ENCODE measurements at places on chromosomes 3 and 15.

GRCh38 chr3:44905446-44906157 lies 31.2 kb downstream of the TGM4 start:
- DNase-seq, result no peak

GRCh38 chr3:126124896-126125295 lies 41.0 kb upstream of the SLC41A3 start:
- DNase-seq, result no peak

GRCh38 chr15:51924156-51925068 lies 47.2 kb downstream of the LEO1 start:
- DNase-seq, result no peak

DNA sequence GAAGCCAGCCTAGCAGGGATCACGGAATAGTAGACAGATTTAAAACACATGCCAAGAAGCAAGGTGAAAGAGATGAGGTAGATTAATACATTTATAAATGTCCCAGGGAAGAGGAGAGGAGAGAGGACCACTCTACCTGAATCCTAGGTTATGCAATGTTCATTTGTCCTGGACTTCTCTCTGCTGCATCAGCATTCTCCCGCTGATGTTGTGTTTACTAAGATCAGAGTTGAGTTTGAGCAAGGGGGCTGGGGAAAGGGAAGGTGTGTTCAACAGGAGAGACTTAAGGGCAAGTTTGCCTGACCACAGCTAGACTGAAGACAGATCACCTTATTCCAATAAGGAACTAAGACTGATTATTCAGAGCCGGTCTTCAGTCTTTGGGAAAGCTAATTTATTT lies 1.1 kb upstream of the KPNA1 start:
- DNase-seq, result no peak

- DNase-seq, result no peak
Measured at GRCh38 chr3:47117807-47118364, 46.0 kb downstream of the SETD2 start.

DNA sequence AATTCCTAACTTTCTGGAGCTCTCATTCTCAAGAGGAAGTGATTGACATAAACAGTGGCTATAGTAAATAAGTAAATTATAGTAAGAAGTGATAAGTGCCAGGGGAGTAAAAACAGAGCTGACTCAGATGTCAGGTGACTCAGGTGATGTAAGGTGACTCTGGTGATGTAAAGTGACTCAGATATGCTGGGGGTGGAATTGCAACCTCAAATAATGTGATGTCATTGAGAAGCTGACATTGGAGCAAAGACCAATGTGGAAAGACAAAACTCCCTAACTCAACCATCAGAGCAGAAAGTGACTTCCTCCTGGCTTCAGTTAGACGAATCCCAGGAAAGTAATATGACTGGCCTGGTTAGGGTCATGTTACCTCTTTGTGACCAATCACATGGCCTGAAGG lies 144.2 kb upstream of the SNTN start:
- DNase-seq, result no peak

DNA sequence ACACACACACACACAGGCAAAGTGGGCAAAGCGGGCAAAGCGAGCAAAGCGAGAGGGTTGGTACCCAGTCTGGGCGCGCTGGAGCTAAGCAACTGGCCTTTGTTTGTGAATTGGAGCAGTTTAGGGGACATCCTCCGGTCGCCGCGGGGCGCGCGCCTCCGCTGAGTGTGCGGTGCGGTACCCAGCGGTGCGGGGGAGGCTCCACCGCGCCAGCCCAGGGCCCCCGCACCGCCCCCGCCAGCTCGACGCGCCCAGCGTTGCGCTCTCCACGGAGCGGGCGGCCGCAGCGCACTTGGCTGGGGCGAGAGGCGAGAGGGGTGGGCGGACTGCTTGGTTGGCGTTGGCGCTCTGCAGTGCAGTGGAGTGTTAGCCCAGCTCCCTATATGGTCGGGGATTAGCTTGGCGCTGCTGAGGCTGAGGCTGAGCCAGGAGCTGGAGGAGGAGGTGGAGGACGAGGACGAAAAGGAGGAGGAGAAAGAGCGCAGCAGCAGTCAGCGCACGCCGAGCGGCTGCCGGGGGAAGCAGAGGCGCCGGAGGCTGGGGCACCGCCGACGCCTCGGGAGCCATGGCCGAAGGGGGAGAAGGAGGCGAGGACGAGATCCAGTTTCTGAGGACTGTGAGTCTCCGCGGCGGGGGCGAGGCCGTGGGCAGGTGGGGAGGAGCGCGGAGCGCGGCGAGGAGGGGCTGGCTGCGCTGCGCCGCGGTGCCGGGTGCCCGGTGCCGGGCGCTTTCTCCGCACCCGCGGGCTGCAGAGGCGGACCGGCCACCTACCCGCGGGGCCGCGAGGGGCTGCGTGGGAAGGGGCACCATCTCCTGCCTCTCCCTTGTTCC lies at the start of gene RYR3:
RYR3 (plus strand) TSS at position 487 of the 831 bp plus-strand sequence; CDS start at position 566, 79 bp downstream.
- DNase-seq, result no peak

DNA sequence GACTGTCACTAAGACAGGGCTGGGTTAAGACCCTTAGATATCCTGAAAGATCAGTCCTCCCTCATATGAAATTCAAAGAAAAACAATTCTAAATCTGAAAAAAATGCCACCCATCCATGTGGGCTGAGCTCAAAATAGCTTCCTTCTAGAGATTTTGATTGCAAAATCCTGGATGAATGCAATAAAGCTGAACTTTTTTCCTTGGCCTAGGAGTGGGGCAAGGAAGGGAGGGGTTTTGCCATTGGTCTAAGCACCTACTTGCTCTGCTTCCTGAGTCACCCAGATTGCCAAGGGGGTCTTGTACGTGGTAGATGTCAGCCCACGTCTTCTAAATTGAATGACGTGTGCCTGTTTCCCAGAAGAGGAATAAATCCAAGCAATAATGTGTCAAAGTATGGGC lies 15.3 kb upstream of the SMAD3 start:
- DNase-seq, result no peak

GRCh38 chr3:25471081-25471768 lies 43.2 kb downstream of the RARB start:
- no peak for DNase-seq

- no peak for DNase-seq
Measured at GRCh38 chr3:154223519-154223918, 100.8 kb downstream of the DHX36 start.

GRCh38 chr3:4633078-4634004 lies 140.2 kb downstream of the ITPR1 start:
- DNase-seq, result no peak

DNA sequence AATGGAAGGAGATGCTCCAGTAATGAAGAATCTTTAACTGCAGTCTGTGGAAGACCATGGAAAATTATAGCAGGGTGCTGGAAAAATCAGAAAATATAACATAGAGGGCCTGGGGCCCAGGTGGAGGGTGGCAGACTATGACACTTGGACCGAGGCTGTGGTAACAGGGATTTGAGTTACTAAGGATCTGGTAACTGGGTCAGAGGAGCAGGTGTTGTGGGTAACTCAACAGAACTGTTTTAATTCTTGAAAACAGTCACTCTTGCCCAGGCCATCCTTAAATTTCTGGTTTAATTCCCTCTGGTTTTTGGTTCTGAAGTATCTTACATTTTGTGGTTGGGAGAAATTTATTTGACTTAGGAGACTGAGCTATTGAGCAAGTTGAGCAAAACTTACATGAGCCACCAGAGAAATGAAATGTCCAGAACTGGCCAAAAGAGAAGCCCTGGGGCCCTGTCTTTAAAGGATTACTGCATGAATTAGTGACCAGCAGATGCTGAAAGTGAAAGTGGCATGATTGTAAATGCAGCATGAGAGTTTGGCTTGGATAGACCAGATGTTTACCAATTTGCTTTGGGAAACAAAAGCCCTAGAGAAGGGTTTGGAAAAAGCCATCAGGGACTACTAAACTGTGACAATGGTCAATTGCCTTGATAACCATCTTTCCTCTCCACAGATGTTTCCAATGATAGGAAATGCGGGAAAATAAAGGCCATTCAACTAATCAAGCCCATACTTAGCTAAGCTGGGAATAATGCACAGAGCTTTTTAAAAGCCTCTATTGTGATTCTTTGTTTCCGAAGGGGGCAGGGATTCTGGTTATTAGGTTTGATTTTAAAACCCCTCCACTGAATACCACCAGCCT lies 374.9 kb upstream of the TGFBR2 start:
- no peak for DNase-seq

GRCh38 chr3:171255236-171255806 lies 204.9 kb downstream of the TNIK start:
- DNase-seq, result no peak

GRCh38 chr3:62109534-62109933 lies 263.8 kb downstream of the FEZF2 start:
- DNase-seq, result no peak

DNA sequence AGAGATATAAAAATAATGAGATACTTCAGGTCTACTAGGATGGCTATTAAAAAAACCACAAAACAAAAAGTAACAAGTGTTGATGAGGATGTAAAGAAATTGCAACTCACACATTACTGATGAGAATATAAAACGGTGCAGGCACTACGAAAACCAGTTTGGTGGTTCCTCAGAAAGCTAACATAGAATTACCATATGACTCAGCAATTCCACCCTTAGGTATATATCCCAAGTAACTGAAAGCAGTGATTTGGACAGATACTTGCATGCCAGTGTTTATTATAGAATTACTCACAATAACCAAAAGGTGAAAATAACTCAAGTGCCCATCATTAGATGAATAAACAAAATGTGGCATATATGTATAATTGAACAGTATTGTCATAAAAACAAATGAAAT lies 87.5 kb upstream of the MELTF start:
- no peak for DNase-seq

DNA sequence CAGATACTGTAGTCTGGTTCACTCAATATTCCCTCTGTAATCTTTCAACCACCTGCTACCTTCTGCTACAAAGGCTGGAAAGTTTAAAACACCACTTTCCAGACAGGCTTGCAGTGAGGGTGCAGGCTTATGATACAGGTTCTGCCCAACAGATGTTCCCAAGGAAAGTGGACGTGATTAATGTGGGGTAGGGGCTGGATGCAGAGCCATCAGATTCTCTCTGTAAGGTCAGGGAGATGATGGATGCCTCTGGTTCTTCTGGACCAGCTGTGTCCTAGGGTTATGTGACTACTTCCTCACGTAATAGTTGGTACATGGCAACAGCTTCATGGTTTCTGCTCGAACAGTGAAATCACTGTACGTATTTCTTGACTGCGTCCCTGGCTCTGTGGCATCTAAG lies 11.1 kb downstream of the GPR176 start:
- DNase-seq, result no peak

DNA sequence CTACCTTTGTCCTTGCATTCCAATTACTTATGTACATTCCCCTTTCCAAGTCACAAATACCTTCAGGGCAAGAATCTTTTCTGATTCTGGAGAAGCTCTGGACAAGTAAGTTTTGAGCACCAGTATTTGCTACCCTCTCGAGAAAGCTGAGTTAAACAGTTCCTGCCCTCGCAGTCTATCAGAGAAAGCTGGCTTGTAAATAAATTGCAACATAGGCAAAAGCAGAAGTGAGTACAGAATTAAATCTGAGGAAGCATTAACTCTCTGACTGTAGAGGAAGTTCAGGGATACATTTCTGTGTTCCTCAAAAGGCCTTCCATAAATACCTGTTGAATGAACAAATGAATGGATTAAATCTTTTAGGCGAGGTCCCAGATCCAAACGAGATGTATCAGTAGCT lies 1.2 kb downstream of the OSBPL11 start:
- DNase-seq, result no peak

DNA sequence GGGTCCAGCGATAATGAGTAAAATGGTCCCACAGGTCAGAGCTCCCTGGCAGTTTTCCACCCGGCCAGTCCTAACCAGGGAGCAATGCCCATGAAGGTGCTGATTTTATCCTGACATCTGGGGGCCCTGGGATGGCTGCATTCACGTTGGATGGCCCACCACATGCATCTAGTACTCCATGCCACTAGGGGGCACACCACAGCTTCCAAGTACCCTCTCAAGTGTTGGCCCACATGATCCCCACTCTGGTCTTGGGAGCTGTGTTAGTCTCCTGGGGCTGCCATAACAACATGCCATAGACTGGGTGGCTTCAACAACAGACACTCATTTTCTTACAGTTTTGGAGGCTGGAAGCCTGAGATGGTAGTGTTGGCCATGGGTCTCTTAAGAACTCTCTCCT lies 225.5 kb downstream of the SLCO3A1 start:
- DNase-seq, result no peak

GRCh38 chr3:191982481-191982880 lies 521.5 kb downstream of the PYDC2 start:
- no peak for DNase-seq

GRCh38 chr3:188170461-188171459 lies 16.8 kb downstream of the LPP start:
- DNase-seq, result peak; percentile 6

Data from stimulated activated CD8-positive, alpha-beta memory T cell treated with anti-CD3 and anti-CD28 coated beads, Interleukin-12 subunit alpha, Interleukin-12 subunit beta, amount 100 ng/mL, for 4 hours (primary cell).